Hematopoietic multipotent progenitor cell treated with erythropoietin and hydrocortisone succinate and interleukin-3 and kit ligand, for 8 days (in vitro differentiated cells): ENCODE measurements at places on chromosomes 5 and 9.

DNA sequence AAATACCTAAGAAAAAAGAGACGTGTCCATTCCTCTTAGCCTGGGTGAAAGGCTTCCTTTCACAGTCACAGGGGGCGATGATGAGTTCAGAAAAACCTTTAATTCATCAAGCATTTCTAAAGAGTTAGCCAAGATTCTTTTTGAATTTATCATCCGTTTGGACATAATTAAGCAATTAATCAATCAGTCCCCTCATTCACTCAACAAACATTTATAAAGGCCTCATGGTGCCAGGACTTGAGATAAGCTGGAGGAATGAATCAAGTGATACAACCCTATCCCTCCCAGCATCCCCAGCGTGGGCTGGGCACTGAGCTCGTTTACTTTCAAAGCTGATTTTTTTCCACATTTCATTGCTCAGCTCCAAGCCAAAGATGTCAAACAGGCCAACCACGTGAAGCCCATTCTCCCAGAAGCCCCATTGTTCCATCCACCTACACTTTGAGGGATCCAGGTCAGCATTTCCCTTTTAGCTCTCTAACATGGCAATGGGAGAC is 140.5 kb downstream of the SLIT3 start:
- DNase-seq: no peak

GRCh38 chr5:135227064-135228022 is 171.7 kb downstream of the MACROH2A1 start:
- no peak for DNase-seq

GRCh38 chr5:80125962-80126480 is 90.9 kb downstream of the THBS4 start:
- DNase-seq: no peak

DNA sequence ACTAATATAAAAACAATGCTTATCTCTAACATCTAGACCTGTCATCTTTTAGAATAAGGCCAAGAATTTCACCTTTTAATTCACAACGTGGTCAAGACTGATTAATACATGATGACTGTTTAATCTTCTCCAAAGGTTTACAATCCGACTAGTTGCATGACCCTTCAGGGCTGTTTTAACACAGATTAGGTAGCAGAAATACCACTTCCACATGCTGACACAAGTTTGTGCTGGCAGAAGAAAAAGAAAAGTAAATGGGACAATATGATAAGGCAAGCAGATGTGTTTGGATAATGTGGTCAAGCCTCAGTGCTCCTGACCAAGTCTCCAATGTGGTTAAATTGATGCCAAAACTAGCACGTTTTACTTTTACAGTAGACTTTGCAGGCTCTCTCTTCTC is 31.1 kb downstream of the SEMA6A start:
- peak; percentile 83 for DNase-seq

- peak; percentile 93 for DNase-seq
Observed at GRCh38 chr5:143200781-143201398, 202.6 kb downstream of the NR3C1 start.
